NCI-H1092 (cell line): ENCODE measurements at places on chromosomes 16 and 17.

DNA sequence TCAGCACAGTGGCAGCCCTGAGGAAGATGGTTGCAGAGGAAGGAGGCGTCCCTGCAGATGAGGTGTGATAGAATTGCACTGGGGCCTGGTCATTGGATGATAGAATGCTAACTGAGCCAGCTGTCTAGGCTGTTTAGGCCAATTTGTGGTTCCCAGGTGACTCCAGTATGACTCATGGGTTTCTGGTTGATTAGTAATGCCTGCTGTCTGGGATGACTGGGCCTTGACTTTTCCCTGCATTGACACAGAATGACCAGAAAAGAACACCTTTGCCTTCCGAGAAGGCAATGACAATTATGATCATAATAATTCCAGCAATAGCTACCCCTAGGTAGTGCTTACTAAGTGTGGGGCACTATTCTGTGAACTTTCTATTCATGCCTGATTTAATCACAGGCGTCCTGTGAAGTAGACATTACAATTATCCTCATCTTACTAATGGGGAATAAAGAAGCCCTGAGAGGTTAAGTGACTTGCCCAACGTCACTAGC is 31.5 kb downstream of the USP43 start:
- no peak for DNase-seq

- no peak for DNase-seq
Observed at GRCh38 chr17:30380643-30381339, 2.1 kb downstream of the CPD start.

GRCh38 chr16:81450783-81451491 is 6.3 kb downstream of the CMIP start:
- DNase-seq, result no peak

GRCh38 chr17:80558046-80558445 is 13.4 kb downstream of the RPTOR start:
- DNase-seq, result no peak
